Stimulated activated CD8-positive, alpha-beta memory T cell treated with anti-CD3 and anti-CD28 coated beads, Interleukin-15, amount 100 ng/mL, for 4 hours (primary cell): ENCODE measurements at places on chromosomes 6 and 20.

DNA sequence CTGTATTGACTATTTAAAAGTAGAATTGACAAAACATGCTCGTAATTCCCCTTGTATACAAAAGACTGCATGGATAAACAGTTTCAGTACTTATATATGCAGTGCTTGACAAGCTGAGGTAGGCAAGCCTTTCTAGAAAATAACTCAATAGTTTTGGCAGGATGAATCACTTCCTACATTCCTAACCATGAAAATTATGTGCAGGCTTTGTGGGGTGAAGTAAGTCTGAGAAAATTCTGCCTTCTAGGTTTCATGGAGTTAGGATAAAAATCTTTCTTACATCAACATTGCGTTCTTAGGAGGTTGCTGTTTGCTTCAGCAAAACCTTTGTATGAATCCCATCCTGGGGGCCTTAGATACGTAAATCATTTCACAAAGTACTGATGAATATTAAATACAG is 801.4 kb upstream of the EYS start:
- DNase-seq, result no peak

GRCh38 chr6:56637640-56638039 is 5.0 kb downstream of the DST start:
- DNase-seq, result no peak

- no peak for DNase-seq
Measured at GRCh38 chr20:43953919-43954592, 39.4 kb downstream of the TOX2 start.

- DNase-seq, result no peak
Measured at GRCh38 chr6:21588481-21589351, 4.8 kb upstream of the SOX4 start.

- no peak for DNase-seq
Measured at GRCh38 chr6:118260833-118261232, 287.3 kb upstream of the PLN start.

GRCh38 chr6:134739299-134740026 is 210.4 kb downstream of the ALDH8A1 start:
- DNase-seq, result no peak

DNA sequence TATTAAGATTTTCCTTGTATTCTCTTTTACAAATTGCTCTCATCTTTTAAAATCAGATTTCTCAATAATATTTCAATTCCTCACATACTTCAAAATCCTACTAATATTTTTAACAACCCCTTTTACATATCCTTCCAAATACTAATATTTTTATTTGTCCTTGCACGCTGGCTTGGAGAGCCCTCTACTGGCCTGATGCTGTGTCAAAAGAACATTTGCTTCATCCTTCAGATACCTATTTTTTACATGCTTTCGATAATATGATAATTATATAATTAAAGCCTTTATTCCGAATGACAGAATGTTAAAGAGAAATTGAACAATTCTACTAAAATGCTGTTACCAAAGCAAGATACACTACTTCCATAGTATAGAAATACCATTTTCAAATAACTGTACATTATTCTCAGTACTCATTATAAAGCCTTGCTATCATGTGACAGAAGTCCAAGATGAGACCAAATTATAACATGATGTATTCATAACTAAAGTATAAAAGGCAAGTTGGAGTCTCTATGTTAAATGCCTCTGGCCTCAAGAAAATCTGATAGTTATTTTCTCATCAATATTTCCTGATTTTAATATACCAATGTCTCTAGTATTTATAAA is 39.0 kb upstream of the PLN start:
- DNase-seq, result no peak

DNA sequence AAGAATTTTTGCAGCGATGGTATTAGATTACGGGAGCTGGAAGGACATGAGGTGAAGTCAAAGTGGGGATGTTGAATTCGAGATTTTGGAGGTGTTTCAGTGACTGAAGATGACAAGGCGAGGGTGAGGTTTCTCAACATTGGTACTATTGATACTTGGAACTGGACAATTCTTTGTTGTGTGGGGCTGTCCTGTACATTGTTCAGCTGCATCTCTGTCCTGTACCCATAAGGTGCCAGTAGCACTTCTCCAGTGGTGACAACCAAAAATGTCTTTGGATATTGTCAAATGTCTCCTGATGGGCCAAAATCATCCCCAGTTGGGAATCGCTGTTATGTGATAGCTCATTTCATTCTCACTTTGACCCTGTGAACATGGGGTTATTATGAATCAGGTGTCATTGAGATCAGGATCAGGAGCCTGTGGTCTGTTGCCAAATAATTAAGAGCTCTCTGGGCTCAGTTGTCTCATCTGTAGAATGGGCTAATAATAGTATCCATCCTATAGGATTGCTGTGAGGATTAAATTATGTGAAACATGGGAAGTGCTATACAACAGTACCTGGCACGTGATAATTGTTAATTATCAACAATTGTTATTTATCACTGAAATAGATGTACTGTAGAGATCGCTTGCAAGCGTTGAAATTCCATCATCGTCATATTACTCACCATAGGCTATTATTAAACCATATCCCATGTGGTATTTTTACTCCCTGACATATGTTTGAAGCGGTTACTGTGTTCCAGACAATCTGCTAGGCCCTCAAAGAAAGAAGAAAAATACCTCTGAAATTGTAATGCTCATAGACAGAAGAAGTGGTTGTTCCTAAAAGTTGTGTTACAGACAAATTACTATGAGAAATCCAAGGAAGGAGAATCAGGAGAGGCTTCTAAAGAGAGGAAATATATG is 48.5 kb upstream of the TTPAL start:
- no peak for DNase-seq

DNA sequence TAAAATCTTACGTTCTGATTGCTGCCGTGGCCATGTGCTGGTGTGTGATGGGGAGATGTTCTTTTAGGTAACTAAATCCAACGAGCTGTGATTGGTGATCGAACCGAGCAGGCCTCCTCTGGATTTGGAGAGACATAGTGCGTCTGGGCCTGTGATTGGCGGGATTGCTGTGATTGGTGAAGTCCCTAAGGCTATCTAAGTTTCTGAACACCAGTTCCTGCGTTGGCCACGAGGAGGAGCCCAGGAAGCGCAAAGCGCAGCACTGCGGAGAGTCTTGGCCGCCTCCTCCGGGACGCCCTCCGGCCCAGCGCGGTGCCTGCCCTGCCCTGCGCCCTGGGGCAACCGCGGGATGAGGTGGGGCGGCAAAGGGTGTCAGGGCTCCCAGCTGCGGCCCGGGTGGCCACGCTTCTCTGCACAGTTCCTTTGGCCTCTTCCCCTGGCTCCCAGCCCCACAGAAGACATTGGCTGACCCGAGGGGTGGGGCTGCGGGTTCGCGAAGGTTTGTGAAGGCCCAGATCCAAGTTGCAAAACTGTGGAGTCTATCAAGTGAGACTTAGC is 33.0 kb downstream of the HNF4A start:
- peak; percentile 9 for DNase-seq

GRCh38 chr6:125863023-125863422 is 72.3 kb downstream of the NCOA7 start:
- no peak for DNase-seq

DNA sequence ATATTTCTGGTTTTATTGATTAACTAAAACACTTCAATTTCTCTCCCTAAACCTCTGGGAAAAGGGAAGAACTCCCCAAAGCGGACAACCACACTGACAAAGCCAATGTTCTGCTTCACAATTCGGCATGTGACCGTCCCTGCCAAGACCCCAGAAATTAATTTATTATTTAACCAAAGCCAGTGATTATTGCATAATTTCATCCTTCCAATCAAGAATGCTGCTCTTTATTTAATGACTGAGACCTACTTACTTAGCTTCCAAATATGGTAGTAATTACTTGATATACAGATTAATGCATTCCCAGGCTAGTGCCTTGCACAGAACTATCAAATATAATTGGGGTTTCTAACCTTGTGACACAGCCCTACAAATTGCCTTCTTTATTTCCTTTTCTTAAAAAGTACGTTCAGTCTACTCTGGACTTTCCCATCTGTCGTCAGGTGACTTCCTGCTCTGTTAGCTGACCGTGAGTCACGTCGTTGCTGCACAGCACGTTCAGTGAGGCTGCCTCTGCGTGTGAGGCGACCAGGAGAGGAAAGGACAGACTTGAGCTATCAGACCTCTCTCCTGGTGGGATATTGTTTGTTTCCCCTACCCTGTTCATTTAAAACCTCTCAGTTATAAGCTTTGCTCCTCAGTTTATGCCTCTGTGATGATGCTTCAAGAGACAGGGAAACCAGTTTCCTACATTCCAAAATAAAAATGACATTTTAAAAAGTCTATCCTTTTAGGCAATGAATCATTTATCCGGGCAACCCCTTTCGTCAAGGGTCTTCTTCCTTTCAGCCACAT is 55.7 kb upstream of the TNFAIP3 start:
- peak; percentile 52 for DNase-seq

DNA sequence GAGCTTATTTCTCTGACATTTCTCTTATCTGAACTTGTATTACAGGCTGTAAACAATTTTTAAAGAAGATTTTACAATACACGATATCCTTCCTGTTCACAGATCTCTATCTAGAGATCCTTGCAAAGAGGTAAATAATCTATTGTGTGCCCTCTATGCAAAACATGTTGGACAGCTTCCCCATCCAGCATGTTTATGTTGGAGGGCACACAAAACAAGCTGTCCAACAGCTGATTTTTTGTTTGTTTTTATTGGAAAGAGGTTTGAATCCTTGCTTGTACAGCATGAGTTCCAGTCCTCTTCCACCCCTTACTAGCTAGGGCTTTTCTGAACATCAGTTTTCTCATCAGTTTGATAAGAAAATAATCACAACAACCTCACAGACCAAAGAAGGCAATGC is 62.3 kb upstream of the SYNDIG1 start:
- DNase-seq, result no peak

- no peak for DNase-seq
Measured at GRCh38 chr6:131931063-131931750, 20.0 kb downstream of the CCN2 start.

DNA sequence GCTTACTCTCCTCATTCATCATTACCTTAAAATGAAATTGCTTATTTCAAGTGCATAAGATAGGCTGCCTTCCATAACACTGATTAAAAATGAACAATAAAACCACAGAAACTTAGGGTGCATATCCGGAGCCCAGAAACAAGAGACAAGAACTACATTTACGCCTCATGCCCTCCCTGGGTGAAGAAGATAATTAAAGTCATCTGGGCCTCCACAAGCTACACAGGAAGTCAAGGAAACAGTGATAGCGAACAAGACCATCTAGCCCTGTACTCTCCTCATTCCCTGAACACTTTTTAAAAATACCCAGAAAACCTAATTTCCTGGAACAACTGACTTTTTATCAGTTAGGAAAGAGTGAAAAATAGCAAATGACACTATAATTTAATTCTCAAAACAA is 6.3 kb downstream of the SOD2 start:
- no peak for DNase-seq

DNA sequence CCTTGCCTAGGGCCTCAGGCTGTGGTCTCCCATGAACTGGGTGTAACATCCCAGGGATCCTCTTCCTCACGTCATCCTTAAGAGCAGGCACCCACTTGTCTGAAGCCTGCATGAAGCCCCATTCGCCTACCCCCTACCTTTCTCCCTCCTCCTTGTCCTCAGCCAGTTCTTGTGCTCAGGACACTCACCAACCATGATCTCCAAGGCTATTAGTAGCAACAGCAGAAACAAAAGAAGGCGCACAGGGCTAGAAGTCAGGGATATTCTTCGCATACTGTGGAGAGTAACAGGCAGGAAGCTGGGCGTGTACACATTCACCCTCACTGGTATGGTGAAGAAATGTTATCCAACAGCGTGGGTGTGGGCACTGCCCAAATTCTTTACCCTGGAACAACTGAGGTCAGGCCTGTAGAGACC is 7.3 kb downstream of the RAET1E start:
- DNase-seq, result no peak

GRCh38 chr6:152146385-152146784 is 338.9 kb downstream of the ESR1 start:
- no peak for DNase-seq

DNA sequence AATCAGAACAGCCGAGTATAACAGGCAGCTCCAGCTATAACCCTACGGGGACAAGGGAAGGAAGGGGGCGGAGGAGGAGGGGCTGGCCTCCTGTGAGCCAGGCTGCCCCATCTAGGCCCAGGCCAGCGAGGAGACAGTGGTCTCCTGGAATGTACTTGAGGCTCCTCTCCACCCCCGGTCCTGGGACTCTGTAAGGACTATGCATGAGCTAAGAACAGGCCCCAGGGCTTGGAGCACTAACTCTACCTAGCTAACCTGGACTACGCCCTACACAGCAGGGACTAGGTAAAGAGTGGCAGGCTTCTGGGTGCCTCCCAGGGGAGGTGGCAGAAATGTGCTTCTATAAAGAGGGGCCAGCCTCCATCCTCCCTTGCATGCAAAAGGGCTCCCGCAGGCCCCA is 8.9 kb downstream of the KCNK15 start:
- no peak for DNase-seq

DNA sequence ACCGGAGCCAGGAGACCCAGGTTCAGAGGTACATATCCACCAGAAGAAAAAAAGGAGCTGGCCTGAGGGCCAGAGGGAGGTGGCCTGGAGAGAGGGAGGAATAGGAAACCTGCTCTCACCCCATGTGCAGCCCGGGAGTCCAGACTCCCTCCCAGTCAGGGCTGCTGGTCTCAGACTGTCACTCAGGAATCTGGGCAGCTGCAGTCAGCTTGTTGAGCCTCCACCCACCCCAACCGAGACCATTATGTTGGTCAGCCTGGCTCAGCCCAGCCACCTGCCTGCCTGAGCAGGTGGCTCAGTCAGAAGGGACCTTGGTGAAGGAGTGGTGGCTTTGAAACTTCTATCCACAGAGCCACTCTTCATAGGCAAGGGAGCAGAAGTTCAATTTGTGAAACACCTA is 53.3 kb upstream of the EPB41L1 start:
- no peak for DNase-seq

DNA sequence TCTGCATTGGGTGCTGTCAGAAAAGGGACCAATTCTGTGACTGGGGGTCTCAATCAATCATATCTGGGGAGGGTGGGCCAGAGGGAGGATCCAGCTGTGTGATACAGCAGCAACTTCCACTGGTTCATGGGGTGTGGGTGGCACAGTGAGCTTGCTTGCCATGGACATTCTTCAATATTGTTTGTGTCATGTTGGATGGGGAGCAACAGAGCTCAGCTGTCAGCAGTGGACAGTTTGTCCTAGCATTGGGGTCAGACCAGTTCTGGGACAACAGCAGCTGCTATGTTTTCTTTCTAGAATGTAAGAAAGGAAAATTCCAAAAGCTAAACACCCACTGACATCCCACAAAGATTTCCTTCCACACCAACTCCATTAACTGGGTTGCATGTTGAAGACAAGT is 221.9 kb upstream of the CDH4 start:
- no peak for DNase-seq
